Activated T-helper 9 cell treated with anti-CD3 and anti-CD28 coated beads, Interleukin-2, amount 50 U/mL, for 16 hours (primary cell): ENCODE measurements at places on chromosomes 7 and 10.

DNA sequence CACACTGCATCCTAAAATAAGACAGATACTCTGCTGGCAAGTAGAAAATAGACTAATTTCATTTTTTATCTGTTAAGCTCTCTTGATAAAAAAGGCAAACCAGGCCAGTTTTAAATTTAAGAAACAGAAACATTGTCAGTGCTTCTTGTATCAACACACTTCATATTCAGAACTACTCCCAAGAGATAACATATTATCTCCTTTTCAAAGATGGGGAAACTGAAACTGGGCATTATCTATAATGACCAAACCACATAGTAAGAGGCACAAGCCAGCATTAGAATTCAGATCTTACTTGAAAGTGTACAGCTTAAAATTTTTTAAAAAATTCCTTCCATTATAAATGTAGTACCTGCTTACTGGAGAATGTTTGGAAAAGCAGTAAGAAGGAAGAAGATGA is 14.7 kb downstream of the SRI start:
- DNase-seq = no peak

- DNase-seq = no peak
Measured at GRCh38 chr10:5504146-5505072, 5.0 kb upstream of the CALML5 start.

- DNase-seq = no peak
Measured at GRCh38 chr7:44639671-44640321, 33.4 kb downstream of the OGDH start.

DNA sequence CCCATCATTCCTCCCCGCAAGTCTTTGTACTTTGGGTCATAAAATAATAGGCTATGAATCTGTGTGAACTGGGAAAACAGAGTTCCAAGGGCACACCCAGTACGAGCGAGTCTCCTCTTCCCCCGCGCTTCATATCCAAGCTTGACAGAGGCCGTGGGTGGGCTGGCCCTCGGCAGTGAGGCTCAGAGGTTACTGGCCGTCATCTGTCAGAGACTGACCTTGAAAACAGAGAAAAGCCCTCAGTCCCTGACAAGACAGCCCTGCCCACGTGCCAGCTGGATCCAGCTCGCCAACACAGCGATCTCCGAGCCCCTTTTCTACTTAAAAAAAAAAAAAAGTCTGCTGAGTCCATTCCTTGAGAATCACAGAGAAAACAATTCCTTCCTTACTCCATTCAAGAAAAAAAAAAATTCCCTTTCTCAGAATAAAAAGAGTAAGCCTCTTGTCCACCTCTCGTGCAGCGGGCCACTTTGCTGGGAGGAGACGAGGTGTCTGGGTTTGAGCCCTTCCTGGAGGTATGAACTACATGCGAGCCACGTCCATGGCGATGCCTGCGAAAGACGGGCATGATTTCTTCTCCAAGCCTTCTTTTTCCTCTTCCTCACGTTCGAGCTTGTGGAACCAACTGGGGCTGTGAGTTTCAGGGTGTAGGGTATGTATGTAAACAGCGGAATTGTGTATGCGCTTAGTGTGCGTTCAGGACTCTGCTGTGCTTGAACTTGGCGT is 744 bp upstream of the BICC1 start:
- no peak for DNase-seq

DNA sequence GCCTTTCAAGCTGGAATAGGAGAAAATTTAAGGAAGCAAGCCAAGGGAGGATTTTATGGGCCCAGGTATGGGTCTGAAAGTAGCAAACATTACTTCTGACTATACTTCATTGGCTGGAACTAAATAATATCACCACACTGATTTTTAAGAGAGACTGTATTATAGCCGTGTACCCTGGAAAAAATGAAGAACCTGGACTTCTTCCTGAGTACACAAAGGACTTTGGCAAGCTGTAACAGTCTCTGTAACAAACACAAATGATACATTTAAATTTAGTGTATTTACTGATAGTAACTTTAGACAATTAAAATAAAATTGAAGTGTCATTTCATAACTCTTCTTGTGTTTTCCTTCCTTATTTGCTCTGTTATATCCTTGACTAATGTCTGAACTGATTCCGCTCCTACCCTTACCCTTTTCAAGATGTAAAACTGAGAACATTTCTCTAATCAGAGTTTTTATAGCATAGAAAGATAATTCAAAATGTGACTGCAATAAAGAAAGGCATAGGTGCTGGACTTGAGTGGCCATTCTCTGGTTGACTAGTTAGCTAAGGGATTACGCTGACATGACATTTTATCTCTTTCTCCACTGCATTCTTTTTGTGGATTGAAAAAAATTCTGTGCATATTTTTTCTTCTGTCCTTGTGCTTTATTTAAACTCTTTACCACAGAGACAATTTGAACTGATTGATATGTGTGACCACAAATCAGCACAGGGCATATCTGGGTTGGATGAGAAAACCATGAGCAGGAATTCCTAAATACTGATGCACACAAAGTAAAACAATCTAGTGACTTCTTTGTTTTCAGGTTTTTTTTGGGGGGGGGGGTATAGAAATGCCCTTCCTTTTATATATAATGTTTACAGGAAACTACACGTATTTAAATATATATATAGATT is 349.7 kb downstream of the MDFIC start:
- DNase-seq = no peak

GRCh38 chr10:30219971-30220751 is 128.9 kb downstream of the MTPAP start:
- DNase-seq = no peak

DNA sequence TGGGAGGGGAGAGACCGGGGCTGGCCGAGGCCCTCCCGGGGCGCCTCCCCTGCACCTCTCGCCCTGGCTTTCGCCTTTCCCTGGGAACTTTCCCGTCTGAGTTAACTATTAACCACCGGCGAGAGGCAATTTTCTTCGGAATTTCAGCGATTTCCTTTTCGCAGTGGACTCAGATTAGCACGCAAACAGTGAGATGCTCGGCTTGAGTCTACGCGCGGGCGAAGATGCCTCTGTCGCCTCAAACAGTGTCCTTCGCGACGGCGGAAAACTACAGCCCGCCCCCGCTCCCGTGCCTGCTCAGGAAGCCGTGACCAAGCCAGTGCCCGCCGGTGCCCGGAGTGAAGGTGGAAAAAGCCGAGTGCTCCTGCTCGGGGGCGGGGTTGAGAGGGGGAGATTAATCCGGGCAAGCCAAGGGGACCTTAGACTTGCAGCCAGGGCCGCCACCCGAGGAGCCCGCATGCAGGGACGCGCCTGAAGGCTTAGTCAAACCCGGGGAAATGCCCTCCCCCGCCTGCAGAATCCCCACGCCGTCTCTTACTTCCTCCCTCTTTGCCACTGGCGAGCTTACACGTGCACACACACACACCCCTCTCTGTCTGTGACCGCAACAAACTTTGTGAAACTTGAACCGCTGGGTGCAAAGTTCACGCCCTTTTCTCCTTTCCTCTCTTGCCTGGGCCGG is 14.5 kb upstream of the PAX2 start:
- DNase-seq = no peak

DNA sequence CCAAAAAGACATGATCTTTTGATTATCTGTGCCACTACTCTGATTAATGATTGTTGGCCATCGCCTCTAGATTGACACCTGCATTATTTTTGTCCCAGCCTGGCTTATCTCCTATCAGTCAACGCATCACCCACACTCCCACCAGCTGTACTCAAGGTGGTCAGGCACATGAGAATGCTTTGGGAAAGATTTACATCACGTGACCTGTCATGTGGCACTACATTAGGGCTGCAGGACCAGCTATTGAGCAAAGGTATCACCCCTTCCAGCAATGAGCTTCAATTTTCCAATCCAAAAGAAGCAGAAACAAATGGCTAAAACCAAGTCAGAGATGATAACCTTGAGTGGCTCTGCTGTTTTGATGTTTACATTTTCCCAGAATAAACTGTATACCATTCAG is 204.3 kb downstream of the PLXNA4 start:
- no peak for DNase-seq

DNA sequence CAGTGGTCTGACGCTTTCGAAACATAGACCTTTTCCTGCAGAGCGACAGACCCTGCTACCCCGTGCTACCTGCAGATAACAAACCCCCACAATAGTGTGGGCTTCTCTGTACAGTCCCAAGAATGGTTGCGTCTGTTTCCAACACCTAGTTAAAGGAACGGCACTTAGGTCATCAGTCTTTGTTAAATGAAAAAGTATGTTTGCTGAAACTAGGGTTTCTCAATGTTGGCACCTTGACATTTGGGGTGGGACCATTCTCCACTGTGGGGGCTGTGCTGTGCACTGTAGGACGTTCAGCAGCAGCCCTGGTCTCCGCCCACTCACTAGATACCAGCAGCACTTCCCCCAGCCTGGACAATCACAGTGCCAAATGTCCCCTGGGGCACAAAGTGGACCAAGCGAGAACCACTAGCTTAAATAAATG is 13.7 kb downstream of the TECTB start:
- DNase-seq = no peak

DNA sequence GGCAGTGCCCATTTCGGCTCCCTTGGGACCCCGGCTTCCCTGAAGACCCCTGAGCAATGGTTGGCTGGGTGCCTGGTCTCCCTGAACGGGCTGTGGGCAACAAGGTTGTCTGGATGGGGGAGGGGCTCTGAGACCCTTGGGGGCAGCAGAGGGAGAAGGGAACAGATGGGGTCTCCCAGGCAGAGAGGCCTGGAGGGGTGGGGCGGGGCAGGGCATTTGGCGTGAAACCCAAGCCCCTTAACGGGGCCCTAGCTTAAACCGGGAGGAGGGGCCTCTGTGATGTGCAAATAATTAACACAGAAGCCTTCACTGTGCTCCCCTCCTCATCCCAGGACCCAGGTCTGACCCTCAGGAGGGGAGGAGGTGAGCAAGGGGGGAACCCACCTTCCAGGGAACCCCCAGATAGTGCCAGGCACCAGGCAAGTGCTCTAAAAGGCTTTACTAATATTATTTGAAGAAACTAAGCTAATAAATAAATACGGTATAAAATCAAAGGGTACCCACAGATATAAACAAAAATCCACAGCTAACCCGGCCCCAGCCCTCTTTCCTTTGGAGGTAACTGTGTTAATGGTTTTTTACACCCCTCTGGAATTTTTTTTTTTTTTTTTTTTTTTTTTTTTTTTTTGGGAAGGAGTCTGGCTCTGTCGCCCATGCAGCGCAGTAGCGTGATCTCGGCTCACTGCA is 170.8 kb downstream of the RNF216 start:
- no peak for DNase-seq

GRCh38 chr7:2115760-2116447 is 116.8 kb downstream of the MAD1L1 start:
- no peak for DNase-seq

- no peak for DNase-seq
Measured at GRCh38 chr7:1946773-1947450, 276.8 kb downstream of the ELFN1 start.

DNA sequence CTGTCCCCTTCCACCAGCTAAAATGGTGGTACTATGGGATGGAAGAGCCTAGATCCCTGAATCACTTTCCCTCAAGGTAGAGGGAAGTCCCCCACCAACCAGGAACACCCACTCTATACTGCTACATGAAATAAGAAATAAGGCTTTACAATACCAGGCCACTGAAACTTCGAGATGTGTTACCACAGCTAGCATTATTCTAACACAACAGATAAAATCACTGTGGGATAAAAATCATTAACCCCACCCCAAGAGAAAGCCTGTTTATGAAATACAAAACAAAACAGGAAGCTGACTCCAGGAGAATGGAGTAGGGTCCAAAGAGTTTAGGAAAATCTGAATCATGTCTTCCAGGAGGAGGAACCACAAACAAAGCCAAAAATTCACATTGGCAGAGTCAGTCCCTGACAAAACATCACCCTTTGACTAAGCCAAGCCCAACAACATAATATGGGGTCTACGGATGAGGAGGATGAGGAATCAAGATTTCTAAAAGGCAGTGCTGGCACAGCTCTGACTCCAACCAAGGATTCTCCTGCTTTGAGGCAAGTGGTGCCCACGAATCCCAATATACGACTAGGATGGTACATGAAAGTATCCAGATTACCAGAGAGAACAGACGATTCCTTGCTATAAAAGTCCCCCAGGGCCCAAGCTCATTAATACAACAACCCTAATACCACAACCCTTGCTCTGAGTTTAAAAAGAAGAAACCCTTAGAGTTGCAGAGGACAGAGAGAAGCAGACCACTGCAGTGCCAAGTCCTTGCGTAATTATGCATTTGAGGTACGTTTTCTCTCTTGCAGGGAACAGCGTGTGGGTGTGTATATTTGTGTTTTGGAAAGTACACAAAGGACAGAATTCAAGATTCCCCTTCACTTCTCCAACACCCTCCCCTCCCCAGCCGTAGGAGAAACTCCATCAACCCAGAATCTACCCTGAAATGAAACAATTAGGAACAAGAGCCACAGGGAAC is 23.7 kb downstream of the XPNPEP1 start:
- DNase-seq = no peak

DNA sequence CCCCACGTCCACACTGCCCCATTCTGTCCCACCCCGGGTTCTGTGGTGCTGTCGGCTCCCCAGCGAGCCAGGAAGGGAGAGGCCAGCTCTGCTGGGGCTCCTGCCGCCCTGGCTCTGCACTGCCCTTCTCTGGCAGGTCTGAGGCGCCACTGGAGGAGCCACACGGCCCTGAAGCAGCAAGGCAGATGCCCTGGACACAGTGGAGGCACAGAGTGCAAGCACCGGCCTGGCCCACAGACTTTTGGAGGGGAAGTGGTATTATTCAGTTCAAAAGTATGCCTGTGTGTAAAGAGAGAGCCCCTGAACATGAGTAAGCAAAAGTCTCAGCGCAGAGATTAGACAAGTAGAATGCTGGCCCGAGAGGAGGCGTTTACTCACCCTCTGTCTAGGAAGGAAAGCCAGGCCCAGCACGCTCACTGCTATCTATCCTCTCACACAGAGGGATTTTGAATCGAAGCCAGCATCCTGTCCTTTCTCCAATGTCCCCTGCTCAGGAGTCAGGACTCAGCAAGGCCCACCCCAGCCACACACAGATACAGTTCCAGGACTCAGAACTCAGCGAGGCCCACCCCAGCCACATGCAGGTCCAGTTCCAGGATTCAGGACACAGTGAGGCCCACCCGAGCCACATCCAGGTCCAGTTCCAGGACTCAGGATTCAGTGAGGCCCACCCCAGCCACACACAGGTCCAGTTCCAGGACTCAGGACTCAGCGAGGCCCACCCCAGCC is 115.0 kb downstream of the EGFR start:
- DNase-seq = no peak

GRCh38 chr10:24618401-24618800 is 105.3 kb downstream of the ARHGAP21 start:
- DNase-seq = no peak

DNA sequence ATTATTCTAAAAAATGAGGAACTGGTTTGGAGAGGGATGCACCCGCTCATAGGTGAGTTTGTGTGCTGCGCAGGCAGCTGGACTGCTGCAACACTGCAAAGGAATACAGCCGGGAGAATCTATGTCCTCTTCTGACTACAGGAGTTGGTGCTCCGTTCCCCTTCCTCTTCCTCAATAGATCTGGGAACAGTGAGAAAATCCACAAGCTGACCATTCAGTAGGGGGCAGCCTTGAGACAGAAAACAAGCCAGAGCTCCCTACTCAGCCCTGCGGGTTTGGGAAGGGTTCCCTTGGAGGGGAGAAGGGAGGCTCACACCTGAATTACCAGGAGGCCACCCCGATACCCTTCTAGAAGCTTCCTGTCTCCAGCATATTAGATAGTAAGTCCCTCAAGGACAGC is 87.3 kb upstream of the FOXI2 start:
- no peak for DNase-seq

- no peak for DNase-seq
Measured at GRCh38 chr7:32494946-32495297, 367 bp upstream of the AVL9 start.

- DNase-seq = no peak
Measured at GRCh38 chr7:135936497-135937217, 40.5 kb downstream of the MTPN start.
